ENCODE measurements at places on chromosomes 11 and 22.

DNA sequence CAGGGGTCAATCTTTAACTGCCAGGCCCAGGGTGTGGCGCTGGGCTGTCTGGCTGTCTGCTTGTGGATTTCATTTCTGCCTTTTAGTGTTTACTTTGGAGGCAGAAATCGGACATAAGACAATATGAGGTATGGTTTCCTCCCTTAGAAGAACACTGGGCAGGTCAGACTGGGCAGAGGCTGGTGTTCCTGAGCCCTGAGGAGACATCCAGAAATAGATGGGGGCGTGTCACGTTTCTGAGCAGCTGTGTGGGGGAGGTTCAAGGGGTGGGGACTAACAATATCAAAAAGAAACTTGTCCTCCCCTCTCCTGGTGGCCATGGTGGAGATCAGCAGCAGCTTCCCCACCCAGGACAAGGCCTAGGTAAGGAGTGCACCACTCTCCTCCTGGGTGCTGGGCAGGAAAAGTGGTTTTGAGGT, at the start of gene ART1:
Gene ART1, plus strand, starts transcription at position 312 of the 419 bp plus-strand sequence. CDS start 14,086 bp downstream, outside the sequence.
- DNase-seq: no peak

DNA sequence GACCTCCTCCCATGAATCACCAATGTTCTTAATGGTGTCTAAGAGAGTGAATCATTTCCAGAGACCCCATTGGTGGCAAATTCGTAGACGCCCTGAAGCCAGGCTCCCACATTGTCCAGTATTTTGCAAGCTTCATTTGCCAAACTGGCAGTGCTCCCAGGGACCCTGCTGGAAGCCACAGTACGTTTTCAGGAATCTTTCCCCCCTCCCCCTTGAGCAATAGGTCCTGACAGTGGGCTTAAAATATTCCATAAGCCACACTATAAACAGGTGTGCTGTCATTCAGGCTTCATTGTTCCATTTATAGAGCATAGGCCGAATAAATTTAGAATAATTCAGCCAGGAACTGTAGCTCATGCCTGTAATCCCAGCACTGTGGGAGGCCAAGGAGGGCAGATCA, 125.3 kb downstream of the MORC2 start:
- DNase-seq: no peak

DNA sequence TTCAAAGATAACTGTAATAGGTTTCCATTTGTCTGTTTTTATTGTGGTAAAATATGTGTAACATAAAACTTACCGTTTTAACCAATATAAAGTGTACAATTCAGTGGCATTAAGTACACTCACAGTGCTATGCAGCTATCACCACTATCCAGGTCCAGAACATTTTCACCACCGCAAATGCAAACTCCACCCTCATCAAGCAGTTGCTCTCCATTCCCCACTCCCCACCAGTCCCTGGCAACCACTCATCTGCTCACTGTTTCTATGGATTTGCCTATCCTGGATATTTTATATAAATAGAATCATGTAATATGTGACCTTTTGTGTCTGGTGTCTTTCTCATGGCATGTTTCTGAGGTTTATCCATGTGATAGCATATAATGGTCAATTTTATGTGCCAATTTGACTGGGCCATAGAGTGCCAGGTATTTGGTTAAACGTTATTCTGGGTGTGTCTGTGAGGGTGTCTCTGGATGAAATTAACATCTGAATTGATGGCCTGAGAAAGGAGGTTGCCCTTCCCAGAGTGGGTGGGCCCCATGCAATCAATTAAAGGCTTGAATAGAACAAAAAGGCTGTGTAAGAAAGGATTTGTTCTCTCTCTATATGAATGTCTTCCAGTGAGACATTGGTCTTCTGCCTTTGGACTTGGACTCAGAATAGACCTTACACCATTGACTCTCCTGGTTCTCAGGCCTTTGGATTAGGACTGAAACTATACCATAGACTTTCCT, 17.2 kb upstream of the SMCO4 start:
- DNase-seq: no peak

GRCh38 chr11:115452241-115452640, 52.0 kb downstream of the CADM1 start:
- DNase-seq: no peak

DNA sequence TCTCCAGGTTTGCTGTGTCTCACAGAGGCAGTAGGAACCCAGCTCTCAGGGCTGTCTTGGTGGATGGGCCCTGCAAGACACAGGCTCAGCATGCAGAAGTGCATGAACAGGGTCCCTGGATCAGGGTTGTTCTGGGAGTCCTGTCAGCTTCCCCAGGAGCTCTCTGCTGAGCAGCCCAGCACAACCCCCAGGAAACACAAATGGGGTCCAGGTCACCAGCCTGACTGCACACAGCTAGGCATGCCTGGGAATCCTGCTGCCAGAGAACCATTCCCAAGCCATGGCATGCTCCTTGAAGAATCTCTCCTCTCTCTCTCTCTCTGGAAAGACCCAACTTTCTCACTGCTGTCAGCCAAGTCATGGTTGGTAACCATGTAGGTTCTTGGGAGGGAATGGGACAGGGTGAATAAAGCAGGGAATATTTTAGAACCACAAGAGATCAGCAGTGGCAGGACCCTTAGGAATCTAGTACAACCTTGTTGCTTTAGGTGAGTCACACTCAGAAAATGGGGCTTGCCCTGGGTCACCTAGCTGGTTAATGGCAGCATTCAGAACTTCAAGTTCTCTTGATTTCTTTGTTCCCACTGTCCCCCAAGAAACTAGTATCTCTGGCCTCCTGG, 21.4 kb downstream of the TUB start:
- no peak for DNase-seq

GRCh38 chr22:50204571-50204970, 3.8 kb downstream of the SELENOO start:
- DNase-seq: no peak

GRCh38 chr11:79708319-79708932, 267.6 kb upstream of the TENM4 start:
- DNase-seq: no peak
